ENCODE measurements at places on chromosomes 4 and X. TPM values are rescaled to one million over a fixed set of nuclear protein-coding genes. Genes with fewer than 3 reads are reported as not detected.

The SPANXA1 gene
- not detected for total RNA-seq

The PAGE5 gene
- not detected for total RNA-seq

The S100P gene
- 8.3 TPM for total RNA-seq

The TMEM128 gene
- total RNA-seq = 15.9 TPM

The PRDM8 gene
- 3.7 TPM for total RNA-seq

The CFAP47 gene
- not detected for total RNA-seq

The F8A2 gene
- not detected for total RNA-seq

The LRIT3 gene
- 0.16 TPM for total RNA-seq

The MAGEA11 gene
- not detected for total RNA-seq

The TMEM47 gene
- total RNA-seq = not detected

The MAGIX gene
- total RNA-seq = 1.5 TPM

The UCP1 gene
- not detected for total RNA-seq

The SYP gene
- 2.6 TPM for total RNA-seq

The MEPE gene
- not detected for total RNA-seq

The KLHL13 gene
- 0.08 TPM for total RNA-seq

The SOWAHB gene
- not detected for total RNA-seq

The GDI1 gene
- total RNA-seq = 92.7 TPM

The ITIH6 gene
- not detected for total RNA-seq

The CLNK gene
- not detected for total RNA-seq

The CENPVL1 gene
- not detected for total RNA-seq

The ITGB1BP2 gene
- total RNA-seq = 5.5 TPM

The RNF4 gene
- total RNA-seq = 105 TPM

The TMEM35A gene
- total RNA-seq = not detected

The LETM1 gene
- 58.9 TPM for total RNA-seq

The CYLC1 gene
- not detected for total RNA-seq

The PNMA6A gene
- total RNA-seq = 0.24 TPM

The OTUD4 gene
- 43.6 TPM for total RNA-seq

The FABP2 gene
- not detected for total RNA-seq

The SMPX gene
- total RNA-seq = not detected

The G3BP2 gene
- 178 TPM for total RNA-seq

The MTNR1A gene
- total RNA-seq = not detected

The TCEANC gene
- total RNA-seq = 3.8 TPM
